ENCODE measurements at places on chromosomes 1 and 21. TPM values are rescaled to one million over a fixed set of nuclear protein-coding genes. Genes with fewer than 3 reads are reported as not detected.

- no peak for DNase-seq
- peaks cover 30% of the 10 kb centered on the region for H3K27me3 ChIP-seq
- no peak overlapping the region for H3K4me3 ChIP-seq
- H3K36me3 ChIP-seq = peaks cover 1% of the 10 kb centered on the region
- H3K27ac ChIP-seq = no peak overlapping the region
Measured at GRCh38 chr1:75655931-75656330, 45.0 kb upstream of the SLC44A5 start.

DNA sequence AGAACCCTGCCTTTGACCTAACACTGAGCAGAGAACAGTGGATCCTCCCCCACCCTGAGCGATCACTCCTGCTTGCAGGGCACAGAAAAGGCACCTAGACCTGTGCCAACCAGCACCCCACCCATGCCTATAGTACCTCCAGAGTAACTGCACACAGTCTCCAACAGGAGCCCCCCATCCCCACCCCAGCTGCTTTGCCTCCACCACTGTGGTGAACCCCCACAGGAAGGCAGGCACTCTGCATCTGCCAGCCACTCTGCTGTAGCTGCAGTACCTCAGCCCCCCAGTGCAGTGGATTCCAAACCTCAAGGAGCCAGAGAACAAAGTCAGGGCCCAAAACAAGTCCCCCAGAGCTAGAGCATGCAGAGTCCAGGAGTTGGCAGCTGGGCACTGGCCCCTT, 10.7 kb downstream of the SPATC1L start:
- H3K4me1 ChIP-seq = no peaks in the 10 kb centered on the region
- no peak overlapping the region for H3K4me3 ChIP-seq
- peaks cover 11% of the 10 kb centered on the region for H3K36me3 ChIP-seq
- no peaks in the 10 kb centered on the region for H3K27me3 ChIP-seq

GRCh38 chr1:20366056-20366462, 75.4 kb downstream of the VWA5B1 start:
- H3K27ac ChIP-seq = no peak overlapping the region
- H3K4me3 ChIP-seq = no peak overlapping the region
- DNase-seq = no peak
- H3K36me3 ChIP-seq = no peaks in the 10 kb centered on the region
- no peaks in the 10 kb centered on the region for H3K4me1 ChIP-seq

GRCh38 chr1:94981575-94981973, 54.7 kb upstream of the CNN3 start:
- DNase-seq = no peak
- no peaks in the 10 kb centered on the region for H3K27me3 ChIP-seq
- peaks cover 10% of the 10 kb centered on the region for H3K4me1 ChIP-seq
- H3K27ac ChIP-seq = no peak overlapping the region

GRCh38 chr1:96520579-96520947, 201.0 kb upstream of the PTBP2 start:
- H3K36me3 ChIP-seq = no peaks in the 10 kb centered on the region
- no peaks in the 10 kb centered on the region for H3K27me3 ChIP-seq
- DNase-seq = no peak
- no peak overlapping the region for H3K4me3 ChIP-seq
- H3K4me1 ChIP-seq = no peaks in the 10 kb centered on the region

DNA sequence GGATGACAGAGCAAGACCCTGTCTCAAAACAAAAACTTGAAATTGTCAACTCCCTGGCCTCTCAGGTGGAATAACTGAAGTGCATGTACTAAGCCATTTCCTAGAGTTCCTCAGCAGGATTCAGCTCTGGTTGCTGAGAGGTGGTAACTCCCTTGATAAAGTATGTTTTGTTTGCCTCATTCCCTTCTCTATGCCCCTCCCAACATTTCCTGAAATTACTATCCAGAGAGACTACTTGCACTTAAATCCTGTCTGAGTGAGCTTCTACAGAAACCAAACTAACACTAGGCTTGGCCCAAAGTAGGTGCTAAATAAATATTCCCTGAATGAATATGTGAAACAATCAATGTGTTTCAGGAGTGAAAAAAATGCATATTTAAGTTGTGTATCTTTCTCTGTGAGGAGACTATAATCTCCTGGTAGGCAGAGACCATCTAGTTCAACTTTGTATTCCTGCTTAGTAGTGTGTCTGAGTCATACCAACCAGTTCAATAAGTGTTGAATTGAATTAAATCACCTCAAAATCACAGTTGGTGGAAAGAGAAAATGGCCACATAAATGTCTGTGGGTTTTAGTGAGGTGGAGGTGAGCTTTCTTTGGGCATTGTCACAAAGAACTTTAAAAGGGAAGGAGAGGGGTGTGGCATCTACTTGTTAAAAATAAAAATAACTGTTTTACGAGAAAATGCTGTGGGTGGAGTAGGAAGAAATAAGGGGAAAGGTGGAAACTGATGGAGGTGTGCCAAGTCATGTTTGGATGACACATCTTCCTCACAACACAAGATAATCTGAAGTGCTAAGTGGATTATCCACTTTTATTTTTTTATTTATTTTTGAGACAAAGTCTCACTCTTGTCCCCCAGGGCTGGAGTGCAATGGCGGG, 12.6 kb downstream of the RIMKLA start:
- H3K27ac ChIP-seq = no peak overlapping the region
- no peak overlapping the region for H3K4me3 ChIP-seq
- H3K27me3 ChIP-seq = no peaks in the 10 kb centered on the region
- no peak for DNase-seq
- H3K36me3 ChIP-seq = no peaks in the 10 kb centered on the region

DNA sequence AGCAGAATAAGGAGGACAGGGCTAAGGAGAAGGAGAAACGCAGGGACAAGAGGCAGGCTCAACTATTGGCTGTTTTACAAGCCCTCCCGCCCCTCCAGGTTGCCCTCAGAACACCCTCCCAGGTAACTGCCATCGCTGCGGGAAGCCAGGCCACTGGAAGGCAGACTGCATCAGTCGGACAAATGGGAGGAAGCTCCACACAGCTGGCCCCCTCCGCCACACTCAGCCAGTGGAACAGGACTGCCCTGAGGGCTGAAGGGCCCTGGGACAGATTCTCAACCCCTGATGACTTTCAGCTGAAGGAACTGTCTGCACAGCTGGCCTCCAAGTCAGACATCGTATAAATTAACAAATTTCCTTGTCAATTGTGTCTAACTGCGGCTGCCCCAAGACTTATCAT, 21.8 kb downstream of the LRRC3 start:
- no peaks in the 10 kb centered on the region for H3K4me1 ChIP-seq
- H3K4me3 ChIP-seq = no peak overlapping the region

DNA sequence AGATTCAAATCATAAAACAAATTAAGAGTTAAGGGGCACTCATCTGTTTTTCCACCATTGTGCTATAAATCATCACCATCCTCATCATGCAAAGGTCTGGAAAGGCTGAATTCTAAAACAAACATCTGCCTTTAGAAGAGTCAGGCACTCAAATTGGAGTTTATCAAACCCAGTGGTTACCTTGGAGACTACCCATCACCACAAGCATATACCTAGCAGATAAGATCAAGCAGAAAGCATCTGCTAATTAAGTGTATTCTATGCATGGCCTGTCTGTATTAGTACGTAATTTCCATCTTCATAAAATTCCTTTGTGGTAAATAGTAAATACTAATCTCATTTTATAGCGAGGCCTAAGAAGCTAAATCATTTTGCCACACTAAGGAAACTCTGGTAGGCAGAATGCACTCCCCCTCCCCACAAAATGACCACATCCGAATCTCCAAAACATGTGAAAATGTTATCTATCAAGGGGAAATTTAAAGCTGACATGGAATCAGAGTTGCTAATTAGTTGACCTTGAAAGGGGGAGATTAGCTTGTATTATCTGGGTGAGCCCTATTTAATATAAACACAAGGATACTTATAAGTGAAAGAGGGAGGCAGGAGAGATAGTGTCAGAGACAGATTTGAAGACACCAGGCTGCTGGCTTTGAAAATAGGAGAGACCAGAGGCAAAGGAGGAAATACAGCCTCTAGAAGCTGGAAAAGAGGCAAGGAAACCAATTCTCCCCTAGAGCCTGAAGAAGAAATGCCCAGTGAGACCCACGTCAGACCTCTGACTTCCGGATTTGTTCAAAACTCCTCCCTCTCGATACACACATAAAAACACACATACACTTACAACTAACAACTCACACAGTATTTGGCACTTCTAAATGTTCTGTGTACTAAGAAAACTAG, 23.2 kb downstream of the ARID4B start:
- no peaks in the 10 kb centered on the region for H3K27me3 ChIP-seq
- H3K27ac ChIP-seq = peak overlapping the region; percentile 77

DNA sequence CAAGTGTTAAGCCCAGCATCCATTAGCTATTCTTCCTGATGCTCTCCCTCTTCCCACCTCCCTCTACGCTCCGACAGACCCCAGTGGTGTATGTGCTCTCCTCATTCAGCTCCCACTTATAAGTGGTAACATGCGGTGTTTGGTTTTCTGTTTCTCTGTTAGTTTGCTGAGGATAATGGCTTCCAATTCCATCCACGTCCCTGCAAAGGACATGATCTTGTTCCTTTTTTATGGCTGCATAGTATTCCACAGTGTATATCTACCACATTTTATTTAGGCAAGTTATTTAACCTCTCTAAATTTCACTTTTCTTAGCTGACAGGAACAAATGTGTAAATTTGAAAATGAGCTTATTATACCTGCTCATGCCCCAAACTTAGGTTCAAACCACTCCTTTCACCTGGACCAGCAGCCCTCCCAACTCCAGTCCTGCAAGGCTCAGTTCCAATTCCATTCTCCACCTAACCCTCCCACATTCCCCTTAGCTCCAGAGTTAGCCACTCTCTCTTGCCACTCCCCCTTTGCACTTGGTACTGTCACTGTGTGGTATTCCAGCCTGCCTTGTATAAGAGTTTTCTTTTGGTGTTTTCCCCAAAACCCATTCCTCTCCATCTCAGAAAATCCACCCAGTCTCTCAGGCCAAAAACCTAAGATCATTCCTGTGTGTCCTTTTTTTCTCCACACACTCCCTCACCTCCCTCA, 1.7 kb upstream of the PEF1 start:
- DNase-seq = no peak
- peak overlapping the region; percentile 91 for H3K4me3 ChIP-seq
- H3K27ac ChIP-seq = peak overlapping the region; percentile 55
- no peaks in the 10 kb centered on the region for H3K27me3 ChIP-seq

DNA sequence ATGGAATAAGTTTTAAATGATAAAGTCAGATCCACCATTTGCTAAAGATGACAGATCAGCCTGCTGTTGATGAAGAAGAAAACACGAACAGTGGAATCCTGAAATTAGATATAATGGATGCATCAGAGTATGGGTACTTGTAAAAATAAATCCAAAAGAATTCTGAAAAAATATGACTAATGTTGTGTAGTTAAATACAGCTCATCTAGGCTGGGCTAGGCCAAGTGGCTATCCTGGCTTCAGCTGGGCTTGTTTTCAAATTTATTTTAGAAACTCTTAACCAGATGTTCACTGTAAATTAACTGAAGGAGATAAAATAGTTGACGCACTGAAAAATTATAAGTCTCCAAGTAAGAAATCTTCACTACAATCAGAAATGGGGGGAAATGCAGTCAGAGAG, 7.4 kb upstream of the RGS2 start:
- H3K27ac ChIP-seq = no peak overlapping the region
- H3K27me3 ChIP-seq = no peaks in the 10 kb centered on the region
- peaks cover 4% of the 10 kb centered on the region for H3K4me1 ChIP-seq
- no peaks in the 10 kb centered on the region for H3K36me3 ChIP-seq
- DNase-seq = no peak

- no peaks in the 10 kb centered on the region for H3K4me1 ChIP-seq
- H3K4me3 ChIP-seq = no peak overlapping the region
- H3K36me3 ChIP-seq = no peaks in the 10 kb centered on the region
- no peak overlapping the region for H3K27ac ChIP-seq
- H3K27me3 ChIP-seq = peaks cover 12% of the 10 kb centered on the region
- DNase-seq = no peak
Measured at GRCh38 chr21:35850029-35850428, 210.3 kb downstream of the SETD4 start.

- no peak overlapping the region for H3K4me3 ChIP-seq
- H3K27me3 ChIP-seq = no peaks in the 10 kb centered on the region
- peaks cover 10% of the 10 kb centered on the region for H3K36me3 ChIP-seq
- no peak for DNase-seq
Measured at GRCh38 chr1:22500471-22500870, 48.8 kb downstream of the ZBTB40 start.

DNA sequence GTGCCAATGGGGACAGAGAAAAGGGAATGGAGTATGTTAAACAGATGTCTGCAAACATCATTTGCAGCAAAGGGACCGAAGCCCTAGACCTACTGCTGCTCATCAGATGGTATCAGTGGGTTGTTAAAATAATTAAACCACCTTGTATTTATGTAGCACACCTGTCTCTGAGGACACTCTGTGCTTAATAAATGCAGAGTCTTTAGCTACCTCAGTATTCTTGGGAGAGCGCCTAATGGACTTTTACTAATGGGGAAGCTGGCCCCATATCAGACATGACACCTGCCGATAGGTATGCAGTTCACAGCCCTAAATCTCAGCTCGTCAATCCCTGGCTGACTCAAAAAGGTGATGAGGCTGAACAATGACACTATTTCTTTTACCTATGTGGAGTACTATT, 54.4 kb downstream of the SYT6 start:
- no peaks in the 10 kb centered on the region for H3K36me3 ChIP-seq
- no peak for DNase-seq
- H3K27ac ChIP-seq = no peak overlapping the region
- no peak overlapping the region for H3K4me3 ChIP-seq

DNA sequence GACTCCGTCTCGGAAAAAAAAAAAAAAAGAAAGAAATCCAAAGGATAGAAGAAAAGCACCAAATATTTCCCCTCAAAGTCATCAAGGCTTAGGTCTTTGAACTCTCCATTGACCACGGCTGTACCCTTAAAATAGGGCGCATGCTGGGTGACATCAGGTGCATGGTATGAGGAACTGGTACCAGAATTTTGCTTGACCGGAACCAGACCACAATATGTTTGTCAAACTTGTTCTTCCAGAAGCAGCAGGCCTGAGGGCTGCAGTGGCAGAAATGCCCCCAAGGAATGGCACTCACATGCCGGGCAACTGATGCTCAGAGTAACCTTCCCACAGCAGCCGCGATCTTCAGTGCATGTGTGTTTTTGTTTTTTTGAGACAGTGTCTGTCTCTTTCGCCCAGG, 21.0 kb downstream of the RCC1 start:
- H3K36me3 ChIP-seq = peaks cover 33% of the 10 kb centered on the region
- no peak for DNase-seq
- no peaks in the 10 kb centered on the region for H3K4me1 ChIP-seq
- no peak overlapping the region for H3K4me3 ChIP-seq
- no peak overlapping the region for H3K27ac ChIP-seq

- DNase-seq = no peak
- H3K4me1 ChIP-seq = no peaks in the 10 kb centered on the region
- no peaks in the 10 kb centered on the region for H3K36me3 ChIP-seq
- no peak within 1 kb of the TSS for H3K27ac ChIP-seq
- peaks cover 25% of the 10 kb centered on the region for H3K27me3 ChIP-seq
Measured at GRCh38 chr1:153030895-153031294, at the start of gene SPRR1B. TSS of gene SPRR1B (plus strand) at chr1:153031203. CDS start at chr1:153032346, 1,143 bp downstream.

SRSF11 gene
- total RNA-seq = 187 TPM

KRTAP26-1 gene
- total RNA-seq = not detected

AADACL3 gene
- total RNA-seq = not detected

LIN9 gene
- 10.5 TPM for total RNA-seq

CA14 gene
- total RNA-seq = not detected

ACTL8 gene
- not detected for total RNA-seq

KIF21B gene
- 56.2 TPM for total RNA-seq
